ENCODE measurements at places on chromosomes 2 and 18.

DNA sequence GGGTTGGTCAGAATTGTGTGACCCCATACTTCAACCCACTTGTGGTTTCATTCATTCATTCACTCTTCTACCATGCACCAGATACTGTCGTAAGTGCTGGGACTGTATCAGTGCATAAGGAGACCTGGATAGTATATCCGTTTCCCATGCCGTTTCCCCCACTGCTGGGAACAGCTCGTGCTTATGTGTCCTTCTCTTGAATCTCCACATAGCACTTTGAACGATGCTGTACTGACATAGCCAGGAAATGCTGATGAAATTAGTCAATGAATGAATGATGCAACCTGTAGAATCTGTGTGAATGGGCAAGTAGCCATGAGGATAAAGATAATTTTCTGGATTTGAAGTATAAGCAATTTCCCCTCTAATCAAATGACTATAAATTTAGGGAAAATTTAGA lies 276.1 kb downstream of the BCL2 start:
- no peak for DNase-seq

DNA sequence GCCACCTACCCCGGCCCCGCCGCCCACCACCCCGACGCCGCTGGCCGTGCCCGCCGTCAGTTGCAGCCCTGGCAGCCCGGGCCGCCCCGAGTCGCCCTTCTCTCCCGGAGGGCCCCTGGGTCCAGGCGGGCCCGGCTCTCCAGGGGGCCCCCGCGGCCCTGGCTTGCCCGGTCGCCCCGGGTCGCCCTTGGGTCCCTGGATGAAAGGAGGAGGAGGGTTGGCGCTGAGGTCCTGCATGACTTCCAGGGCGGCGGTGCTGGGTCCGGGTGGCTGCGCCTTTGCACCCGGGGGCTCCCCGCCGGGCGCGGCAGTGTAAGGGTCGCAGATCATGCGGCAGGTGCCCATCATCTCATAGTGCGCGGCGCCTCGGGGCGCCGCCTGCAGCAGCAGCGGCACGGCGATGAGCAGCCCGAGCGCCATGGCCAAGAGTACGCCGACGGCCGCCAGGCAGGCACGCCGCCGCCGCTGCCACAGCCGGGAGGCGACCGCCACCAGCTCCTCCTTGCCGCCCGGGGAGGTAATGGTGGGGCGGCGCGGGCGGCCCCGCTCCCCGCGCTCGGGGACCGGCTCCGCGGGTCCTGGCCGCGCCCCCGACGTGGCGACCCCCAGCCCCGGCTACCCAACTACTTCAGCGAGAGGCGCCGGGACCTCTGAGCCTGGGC lies 570 bp downstream of the C1QL2 start:
- no peak for DNase-seq

DNA sequence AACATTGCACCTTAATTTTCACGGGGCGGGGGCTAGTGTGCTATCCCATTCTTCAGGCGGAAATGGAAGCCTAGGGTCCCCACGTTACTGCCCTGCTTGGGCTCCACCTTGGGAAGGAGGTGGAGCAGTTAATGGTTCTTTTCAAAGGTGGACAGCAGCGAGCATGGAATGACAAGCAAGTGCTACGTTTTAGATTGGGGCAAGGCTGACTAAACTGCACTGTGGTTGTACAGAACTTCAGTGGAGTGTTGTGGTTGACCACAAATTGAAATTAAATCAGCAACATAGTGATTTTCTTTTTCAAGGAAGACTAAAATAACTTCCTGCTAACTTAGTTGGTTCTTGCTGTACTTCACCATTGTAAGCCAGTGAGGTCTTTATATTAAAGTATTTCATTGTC lies 47.0 kb downstream of the CHRNA1 start:
- no peak for DNase-seq

GRCh38 chr2:8139668-8140200 lies 542.1 kb upstream of the ID2 start:
- DNase-seq: no peak

DNA sequence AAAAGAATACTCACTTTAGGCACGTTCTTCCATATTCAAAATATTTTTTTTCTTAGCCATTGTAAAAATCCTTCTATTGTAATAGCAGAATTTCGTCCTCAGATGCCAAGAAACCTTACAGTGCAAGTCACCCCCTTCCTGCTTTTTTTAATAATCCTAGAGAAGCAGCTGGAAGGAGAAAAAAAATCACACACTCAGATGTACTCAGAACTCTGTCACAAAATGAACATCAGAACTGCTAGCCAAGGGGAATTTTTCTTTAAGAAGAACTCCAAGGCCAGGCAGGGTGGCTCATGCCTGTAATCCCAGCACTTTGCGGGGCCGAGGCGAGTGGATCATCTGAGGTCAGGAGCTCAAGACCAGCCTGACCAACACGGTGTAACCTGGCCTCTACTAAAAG lies 127.3 kb upstream of the SPATS2L start:
- DNase-seq: no peak

GRCh38 chr2:75162897-75163296 lies 36.4 kb downstream of the TACR1 start:
- no peak for DNase-seq

DNA sequence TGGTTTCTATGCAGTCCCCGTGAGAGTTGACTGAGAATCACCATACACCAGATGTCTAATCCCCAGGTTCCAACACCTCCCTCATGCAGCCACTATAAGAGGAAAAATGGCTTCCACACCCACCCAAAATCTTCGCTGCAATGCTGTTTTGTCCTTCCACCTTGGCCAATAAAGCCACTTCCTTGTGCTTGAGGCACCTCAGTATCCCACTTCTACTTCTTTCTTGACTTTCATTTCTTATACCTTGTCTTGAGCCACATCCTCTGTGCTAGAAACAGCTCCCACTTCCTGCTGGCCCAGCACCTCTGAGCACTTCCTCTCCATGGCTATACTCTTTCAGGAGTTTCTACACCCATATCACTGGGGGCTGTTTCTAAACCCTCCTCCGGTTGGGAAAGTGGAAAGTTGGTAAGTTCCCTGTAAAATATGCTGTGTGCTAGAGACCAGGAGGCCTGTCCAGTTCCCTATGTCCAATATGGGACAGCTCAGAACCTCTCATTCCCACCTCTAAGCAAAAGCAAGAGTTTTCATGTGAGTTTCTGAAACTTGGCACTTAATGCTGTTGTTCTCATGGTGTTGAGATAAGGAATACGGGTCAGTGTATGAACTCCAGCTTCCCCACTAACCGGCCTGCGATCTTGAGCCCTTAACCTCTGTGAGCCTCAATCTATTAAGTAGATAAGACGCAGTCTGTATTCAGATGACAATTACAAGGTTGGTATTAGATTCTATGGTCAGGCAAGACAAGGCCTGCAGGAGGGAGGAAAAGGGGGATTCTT lies 209.1 kb upstream of the ID2 start:
- DNase-seq: no peak

DNA sequence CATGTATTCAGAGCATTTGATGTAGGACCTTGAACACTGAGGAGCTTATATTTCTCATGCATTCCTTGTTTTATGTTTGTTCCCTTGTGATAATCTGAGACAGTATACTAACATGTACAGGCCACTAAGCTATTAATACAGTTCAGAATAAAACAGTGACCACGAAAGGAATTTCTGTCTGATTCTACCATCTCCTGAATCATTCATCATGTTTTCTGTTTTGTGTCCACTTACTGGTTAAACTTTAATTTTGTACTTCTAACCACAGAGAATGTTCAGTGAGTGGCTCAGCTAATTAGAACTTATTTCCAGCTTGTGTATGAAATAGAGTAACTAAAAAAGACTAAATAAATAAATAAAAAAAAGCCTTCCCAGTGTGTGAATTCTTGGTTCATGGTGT lies 110.4 kb downstream of the LRP1B start:
- DNase-seq: no peak

- no peak for DNase-seq
These were observed 86.1 kb upstream of the KYNU start for GRCh38 chr2:142791335-142791734.

DNA sequence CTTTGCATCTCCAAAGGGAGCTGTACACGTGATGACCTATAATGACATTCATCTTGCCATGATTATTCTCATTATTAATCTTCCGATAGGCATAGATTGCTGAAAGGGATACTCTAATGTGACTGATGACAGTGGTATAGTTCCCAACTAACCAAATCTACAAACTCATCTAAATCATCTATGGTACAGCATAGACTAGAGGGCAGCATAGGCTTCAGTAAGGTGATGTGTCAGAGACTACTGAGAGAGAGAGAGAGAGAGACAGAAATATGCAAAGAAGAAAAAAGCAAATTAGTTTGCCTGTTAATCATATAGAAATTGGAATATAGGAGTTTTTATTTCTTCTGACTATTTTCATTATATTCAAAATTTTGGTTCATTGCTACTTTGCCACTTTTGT lies 89.3 kb downstream of the CSRNP3 start:
- DNase-seq: no peak

- DNase-seq: no peak
These were observed 21.5 kb upstream of the ZNF532 start for GRCh38 chr18:58842978-58843687.

DNA sequence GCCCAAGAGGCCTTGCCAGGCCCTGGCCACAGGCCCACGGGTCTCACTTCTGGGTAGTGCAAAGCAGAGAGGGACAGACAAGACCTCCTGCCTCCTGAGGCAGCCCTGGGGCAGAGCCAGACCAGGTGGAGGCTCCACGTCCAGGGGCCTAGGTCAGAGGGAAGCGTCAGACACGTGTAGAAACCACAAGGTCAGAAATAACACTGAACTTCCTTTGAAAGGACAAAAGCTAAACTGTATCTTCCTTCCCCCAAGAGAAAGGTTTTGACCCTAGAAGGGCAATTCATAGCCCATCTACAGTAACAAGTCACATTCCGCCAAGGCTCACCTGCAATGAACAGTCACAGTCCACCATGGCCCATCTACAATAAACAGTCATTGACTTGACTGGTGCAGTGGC lies 17.9 kb downstream of the SDC1 start:
- no peak for DNase-seq

DNA sequence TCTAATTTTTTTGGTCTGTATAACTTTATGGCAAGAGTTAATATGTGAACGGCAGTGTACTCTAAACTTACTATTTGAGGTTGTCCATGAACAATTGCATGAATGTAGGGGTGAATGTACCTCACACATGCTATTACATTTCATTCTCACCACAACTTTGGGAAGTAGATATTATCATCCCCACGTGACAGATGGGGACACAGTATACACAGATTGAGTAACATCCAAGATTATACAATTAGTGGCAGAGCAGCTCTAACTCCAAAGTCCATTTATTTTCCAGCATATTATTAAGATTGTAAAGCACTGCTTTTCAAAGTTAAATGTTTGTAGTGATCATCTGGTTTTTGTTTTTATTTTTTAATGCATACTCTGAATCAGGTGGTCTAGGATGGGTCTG lies 622.1 kb upstream of the ZEB2 start:
- no peak for DNase-seq

GRCh38 chr2:99861376-99861760 lies 281.0 kb downstream of the AFF3 start:
- no peak for DNase-seq

DNA sequence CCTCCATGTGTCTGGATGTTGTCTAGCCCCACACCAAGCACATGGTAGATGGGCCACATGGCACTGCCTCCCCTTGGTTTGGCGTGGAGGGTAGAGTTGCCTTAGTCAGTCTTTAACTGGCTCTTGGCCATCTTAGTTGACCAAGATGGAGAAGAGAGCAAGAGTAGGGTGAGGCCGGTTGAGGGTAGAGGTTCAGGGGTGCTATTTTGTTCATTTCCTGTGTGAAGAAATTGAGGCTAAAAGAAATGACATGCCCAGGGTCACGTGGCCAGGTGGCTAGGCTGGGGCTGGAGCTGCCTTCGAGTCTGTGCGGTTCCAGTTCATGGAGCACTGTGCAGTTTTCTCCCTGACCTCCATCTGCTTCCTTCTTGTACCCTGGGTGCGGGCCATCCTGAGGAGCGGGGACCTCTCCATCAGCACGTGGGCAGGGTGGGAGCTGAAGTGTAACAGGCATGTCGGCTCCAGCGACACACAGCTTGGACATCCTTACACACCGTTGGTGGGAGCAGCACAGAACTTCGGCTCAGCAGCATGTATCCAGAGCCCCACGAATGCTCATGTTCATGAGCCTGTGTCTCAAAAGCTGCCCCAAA lies 213.2 kb downstream of the GBX2 start:
- DNase-seq: no peak

GRCh38 chr2:31219131-31219969 lies 2.0 kb upstream of the CAPN14 start:
- no peak for DNase-seq

DNA sequence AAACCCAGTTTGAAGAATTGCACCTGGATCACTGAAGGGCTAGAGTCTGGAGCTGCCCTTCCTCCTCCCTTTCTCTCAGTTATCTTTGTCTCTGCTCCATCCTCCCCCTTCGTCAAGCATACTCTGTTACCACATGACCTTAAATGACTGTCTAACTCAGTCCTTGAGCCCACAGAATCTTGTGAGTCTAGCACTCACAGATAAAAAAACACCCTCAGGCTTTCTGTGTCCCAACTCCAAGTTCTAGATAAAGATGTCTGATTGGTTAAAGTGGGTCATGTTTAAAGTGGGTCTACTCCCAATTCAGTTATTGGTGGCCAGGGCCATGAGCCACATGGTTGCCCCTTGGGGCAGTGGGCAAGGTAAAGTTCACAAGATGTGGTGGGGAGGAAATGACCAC lies 53.5 kb upstream of the CYP1B1 start:
- DNase-seq: no peak

GRCh38 chr2:192414794-192415193 lies 220.1 kb upstream of the TMEFF2 start:
- no peak for DNase-seq

- DNase-seq: no peak
These were observed 70.8 kb upstream of the STK17B start for GRCh38 chr2:196242131-196242620.

- no peak for DNase-seq
These were observed 36.6 kb downstream of the DPYSL5 start for GRCh38 chr2:26884486-26884885.

DNA sequence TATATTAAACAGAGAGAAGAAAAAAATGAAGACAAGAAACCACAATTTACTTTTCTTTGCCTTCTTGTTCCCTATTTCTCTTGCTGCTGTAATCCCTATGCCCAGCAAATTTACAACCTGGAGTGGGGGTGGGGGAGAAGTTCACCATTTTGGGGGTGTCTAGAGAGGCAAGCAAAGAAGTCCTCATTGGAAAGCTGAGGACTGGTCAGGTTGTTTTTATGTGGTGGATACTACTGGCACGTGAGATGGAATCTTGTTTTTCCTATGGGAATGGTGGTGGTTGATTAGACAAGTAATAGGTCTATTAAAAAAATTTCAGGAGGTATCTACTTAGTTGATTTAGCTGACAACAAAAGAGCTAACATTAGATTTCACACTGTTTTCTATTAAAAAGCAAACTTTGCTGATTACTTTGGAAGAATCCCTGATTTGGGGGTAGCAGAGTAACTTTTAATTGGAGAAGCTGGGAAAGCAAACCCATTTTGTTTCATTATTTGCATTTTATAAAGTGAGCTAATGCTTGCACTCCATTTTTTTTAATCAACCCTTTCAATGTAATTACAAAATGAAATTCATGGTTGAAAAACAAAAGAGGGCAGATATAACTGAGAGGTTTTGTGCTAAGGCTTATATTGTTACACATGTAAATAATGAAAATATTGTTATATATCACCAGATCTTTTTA lies 6.0 kb downstream of the POU3F3 start:
- peak; percentile 22 for DNase-seq
